ENCODE measurements at places on chromosomes 3 and 15.

- no peak for ATAC-seq
These were observed 72.9 kb downstream of the RPN1 start for GRCh38 chr3:128577711-128578110.

DNA sequence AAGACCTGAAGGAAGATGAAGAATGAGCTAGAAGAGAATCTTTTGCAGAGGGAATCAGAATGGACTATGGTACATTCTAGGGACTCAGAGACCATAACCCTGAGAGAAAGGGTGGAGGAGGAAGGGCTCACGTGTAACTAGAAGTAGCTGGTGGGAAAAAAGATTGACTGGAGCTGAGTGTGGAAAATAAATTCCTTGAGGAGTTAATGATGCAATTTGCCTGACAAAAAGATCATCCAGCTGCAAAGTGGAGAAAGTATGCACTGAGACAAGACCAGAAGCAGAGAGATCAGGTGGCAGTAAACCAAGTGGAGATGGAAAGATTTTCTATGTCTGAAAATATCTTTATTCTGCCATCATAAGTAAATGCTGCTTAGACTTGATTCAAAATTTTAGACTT is 52.9 kb upstream of the TBL1XR1 start:
- no peak for ATAC-seq

DNA sequence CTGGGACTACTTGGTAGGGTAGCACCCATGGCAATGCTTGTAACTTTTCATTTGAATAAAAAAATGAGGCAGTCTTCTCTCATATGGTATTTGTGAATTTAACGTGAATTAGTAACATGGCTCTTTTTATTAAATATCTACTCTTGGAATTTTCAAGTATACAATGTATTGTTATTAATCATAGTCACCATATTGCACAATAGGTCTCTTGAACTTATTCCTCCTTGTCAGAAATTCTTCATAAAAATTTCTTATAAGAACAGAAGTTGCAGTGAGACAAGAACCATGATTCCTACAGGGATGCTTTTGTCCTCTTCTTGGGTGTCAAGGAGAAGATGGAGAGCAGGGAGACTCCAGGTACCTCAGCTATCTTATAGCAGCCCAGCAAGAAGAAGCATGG is 203.8 kb upstream of the FEZF2 start:
- ATAC-seq = no peak

- ATAC-seq = no peak
These were observed 279.3 kb downstream of the VGLL3 start for GRCh38 chr3:86711634-86712033.

DNA sequence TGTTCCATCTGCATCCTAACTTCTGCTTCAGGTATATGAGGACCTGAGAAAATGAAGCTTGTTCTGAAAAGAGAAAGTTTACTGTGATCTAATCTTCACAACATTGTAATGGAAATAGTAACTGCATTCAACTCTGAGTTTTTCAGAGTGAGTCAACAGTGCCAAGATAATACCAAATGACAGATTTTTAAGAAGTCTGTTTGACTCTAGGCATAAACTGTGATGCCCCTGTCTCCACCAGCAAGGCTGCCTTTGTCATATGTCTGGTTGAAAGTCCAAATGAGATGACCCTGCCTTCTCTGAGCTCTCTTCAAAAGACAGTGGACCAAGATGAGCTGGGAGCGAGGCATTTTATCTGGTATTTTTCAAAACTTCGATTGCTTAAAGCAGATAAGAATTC is 44.8 kb upstream of the B3GNT5 start:
- peak; percentile 72 for ATAC-seq

GRCh38 chr3:10280177-10280529 is 12.6 kb downstream of the GHRL start:
- ATAC-seq = no peak

DNA sequence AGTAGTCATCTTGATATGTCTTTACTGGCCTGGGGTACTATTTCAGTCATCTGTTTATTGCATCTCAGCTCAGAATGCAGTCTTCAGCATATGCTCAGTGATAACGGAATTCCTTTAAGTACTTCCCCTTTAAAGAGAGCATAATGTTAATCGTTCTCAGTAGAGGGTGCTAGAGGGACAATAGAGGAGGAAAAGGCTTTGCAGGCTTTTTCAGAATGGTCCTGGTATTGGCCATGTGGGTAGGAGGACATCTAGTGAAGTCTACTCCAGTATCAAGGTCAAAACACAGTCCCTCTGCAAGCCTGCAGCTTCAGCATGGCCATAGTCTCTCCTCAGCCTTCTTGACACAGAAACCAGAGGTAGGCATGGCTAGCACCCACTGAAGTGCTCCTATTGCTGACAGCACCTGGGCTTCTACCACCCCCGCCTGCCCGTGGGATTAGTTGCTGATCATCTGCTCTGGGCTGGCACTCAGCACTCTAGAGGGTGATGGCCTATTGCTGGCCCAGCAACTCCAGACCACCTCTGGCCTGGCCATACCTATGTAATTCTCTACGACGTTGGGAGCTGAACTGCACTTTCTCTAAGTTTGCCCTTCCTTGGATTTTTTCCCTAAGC is 65.4 kb downstream of the KCNH8 start:
- peak; percentile 30 for ATAC-seq

GRCh38 chr3:8619548-8619947 is 25.1 kb downstream of the SSUH2 start:
- ATAC-seq = no peak

DNA sequence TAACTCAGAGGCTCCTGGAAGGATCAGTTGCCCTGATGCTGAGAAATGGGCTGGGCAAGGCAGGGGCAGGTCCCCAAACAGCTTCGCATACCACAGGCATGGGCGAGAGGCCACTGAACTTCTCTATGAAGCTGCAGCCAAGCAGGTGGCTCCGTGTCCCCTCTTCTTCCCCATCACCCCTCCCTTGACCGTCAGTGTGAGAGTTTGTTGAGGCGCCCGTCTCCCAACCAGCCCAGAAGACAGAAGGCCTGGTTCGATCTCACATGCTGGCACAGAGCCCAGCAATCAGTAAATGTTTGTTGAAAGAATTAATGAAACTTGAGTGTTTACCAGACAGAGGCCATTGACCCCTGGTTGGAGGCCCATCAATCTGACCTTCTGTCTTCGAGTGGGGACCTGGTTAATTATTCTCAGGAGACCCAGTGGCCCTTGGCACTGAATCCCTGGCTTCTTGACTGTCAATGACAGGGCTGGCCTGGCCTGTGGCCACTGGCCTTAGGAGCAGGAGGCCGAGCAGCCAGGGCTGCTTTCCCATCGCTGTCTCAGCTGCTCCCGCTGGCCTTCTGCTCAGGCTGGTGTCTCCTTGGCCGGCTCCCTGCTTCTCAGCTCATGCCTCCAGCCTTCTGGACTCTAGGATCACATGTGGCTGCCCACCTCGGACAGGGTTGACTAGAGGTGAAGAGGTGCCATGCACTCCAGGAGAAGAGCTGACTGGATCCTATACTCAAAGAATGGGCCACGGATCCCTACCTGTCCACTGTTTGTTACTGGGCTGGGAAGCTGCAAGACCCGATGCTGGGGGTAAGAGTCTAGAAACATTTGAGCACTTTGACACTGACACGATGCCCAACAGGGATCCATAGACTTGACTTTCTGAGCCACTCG is 113.4 kb downstream of the ASB7 start:
- no peak for ATAC-seq

DNA sequence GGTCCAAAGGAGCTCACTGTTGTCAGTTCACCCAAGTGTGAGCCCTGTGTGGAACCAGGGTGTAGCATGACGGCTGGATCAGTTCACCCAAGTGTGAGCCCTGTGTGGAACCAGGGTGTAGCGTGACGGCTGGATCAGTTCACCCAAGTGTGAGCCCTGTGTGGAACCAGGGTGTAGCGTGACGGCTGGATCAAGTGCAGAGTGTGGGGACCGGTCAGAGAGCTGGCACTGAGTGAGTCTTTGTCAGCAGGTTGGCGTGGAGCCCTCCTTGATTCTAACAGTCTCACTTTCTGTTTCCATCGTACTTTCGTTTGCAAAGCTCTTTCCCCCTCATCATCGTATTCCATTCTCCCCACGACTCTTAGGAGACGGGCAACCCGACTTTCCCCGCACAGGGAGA is 57.9 kb upstream of the DLG1 start:
- ATAC-seq = no peak

- no peak for ATAC-seq
These were observed 262.1 kb upstream of the CHRM5 start for GRCh38 chr15:33706173-33706572.

DNA sequence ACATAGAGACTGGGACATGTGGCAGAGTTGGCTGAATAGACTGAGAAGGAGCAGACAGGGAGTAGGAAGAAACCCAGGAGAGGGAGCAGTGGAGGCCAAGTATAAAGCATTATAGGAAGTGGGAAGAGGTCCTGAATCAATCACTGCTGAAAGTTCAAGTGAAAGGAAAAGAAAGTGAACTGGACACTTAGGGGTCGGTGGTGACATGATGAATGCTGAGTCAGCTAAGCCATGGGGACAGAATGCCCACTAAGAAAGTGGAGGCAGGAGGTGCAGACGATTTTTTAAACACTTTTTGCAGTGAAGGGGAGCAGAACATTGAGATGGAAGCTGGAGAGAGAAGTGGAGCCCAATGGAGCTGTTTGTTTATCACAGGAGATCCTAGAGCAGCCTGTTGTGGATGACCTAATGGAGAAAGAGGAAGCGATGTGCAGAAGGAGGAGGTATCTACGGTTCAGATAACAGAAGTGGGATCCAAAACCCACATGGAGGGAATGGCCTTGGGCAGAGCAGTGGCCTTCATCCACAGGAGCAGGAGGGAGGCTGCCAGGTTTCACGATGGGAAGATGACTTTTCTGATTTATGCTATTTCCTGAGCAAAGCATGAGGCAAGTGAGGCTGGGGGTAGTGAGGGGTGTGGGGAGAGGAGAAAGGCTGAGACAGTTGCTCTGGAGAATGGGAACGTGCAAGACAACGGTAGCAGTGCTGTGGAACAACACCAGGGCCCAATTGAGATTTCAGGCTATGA is 208.2 kb downstream of the RPLP1 start:
- ATAC-seq = no peak

DNA sequence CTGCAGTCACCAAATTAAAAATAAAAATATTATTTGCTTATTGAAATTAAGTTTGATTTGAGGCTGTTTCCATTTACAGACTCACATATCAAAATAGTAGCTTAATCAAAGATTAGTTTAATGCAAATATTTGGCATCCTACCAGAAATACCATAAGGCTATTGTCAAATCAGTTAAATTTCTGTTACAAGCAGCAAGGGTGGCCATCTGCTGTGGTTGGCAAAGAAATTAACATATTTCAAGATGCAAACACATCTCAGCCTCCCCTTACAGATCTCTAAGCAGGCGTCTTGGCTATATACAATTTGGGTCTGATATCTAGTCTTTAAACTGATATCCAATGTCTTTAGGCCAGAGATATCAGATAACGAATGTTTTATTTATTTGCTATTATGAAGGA is 83.2 kb upstream of the NEDD4 start:
- ATAC-seq = no peak

DNA sequence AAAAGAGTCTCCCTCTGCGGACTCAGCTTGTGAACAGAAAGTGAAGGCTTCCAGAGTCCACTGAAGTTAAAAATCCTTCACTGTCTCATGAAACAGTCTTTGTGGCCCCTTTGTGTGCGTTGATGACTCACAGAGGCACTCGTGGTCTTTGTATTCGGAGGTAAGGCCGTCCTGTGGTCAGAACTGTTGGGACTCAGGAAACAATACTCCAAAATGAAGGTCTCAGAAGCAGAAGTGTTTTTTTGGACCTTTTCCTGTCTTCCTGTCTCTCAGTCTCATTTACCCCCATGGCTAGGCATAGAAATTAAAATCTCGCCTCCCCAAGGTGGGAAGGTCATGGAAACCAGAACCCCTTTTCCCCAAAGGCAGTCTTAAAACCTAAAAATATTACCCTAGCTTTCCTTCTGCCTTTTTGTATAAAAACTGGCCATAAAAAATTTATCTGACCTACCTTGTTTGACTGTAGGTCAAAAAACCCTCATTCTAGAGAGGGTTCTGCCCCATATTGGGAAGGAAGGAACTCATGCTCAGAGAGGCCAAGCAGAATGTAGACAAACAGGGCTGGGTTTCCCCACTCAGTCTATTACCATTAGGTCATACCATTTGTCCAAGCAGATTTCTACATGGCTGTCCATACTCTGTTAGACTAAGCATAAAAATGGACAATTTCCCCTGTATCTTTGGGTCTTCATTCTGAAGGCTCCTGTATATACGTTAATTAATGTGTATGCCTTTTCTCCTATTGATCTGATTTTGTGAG is 19.1 kb upstream of the EPB42 start:
- ATAC-seq = peak; percentile 20

- ATAC-seq = no peak
These were observed 122.2 kb downstream of the CMSS1 start for GRCh38 chr3:99939876-99940275.

DNA sequence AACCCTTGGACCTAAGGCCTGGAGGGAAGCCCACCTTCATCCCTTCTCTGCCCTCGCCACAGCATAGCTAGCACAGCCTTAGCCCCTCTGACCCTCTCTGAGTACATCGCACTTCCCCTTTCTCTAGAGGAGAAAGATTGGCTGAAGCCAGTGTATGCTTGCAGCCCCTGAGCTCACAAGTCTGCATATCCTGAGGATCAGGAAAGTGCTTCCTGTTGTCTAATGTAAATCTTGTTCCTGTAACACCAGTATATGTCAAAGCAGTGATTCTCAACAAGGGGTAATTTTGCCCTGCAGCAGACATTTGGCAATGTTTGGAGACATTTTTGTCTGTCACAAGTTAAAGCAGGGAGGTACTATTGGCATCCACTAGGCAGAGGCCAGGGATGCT is 2.2 kb upstream of the PRKCD start:
- ATAC-seq = no peak

DNA sequence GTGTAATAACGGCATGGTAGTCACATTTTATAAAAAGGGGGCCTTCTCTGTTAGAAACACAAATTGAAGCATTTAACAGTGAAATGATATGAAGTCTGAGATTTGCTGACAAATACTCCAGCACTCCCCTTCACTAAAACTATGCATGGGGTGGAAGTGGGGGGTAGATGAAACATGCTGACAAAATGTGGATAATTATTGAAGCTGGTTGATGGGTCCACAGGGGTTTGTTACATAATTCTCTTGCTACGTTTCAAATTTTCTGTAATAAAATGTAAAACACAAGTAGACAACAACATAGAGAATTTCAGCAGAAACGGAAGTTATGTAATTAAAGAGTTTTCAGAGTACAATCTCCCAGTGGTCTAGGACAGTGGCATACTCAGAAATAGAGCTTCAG is 37.0 kb downstream of the MCF2L2 start:
- ATAC-seq = no peak

DNA sequence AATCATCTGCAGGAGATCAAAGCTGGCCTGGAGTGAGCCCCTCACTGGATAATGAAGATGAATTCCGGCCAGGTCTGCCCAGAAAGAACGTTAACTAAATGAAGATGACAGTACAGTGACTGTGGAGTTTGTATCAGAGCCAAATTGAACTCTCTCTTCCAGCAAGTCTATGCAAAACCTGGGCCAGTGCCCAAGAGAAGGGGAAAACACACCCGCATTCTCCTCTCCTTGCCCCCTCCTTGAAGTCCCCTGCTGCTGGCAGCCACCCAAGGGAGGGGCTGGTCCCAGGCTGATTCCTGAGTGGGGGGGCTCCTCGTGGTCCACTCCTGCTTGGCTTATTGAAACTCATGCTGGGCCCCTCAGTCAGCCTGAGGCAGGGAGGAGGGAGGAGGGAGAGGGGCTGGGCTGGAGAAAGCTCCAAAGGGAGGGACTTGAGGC is 155.7 kb downstream of the RAB11A start:
- no peak for ATAC-seq
